Kidney capillary endothelial cell (primary cell): ENCODE measurements at places on chromosomes 1 and 21.

GRCh38 chr1:216721863-216722262 is 1.4 kb downstream of the ESRRG start:
- DNase-seq = no peak

- peak; percentile 50 for DNase-seq
Observed at GRCh38 chr1:108643492-108644335, 17.2 kb downstream of the HENMT1 start.

GRCh38 chr1:11880911-11881748 is 22.4 kb upstream of the NPPB start:
- no peak for DNase-seq

GRCh38 chr21:26973226-26973625 is 6.3 kb upstream of the ADAMTS5 start:
- DNase-seq = no peak

GRCh38 chr1:229907884-229908638 is 159.0 kb upstream of the GALNT2 start:
- DNase-seq = no peak

GRCh38 chr1:222182641-222183040 is 365.3 kb downstream of the HHIPL2 start:
- no peak for DNase-seq

DNA sequence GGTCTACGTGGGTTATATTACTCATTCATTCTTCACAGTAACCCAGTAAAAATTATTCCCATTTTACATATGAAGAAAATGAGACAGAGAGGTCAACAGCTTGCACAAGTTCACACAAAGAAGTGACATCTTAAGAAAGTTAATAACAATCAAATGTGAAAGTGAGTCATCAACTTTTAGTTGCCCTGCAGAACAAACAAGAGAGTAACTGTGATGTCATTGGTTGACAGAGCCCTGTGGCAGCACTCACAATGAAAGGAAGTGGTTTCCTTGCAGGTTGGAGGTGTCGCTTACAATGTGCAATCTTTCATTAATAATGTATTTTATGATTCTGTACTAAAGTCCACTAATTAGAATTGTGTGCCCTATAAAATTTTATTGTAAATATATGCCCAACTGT is 369.6 kb downstream of the RYR2 start:
- DNase-seq = peak; percentile 1

DNA sequence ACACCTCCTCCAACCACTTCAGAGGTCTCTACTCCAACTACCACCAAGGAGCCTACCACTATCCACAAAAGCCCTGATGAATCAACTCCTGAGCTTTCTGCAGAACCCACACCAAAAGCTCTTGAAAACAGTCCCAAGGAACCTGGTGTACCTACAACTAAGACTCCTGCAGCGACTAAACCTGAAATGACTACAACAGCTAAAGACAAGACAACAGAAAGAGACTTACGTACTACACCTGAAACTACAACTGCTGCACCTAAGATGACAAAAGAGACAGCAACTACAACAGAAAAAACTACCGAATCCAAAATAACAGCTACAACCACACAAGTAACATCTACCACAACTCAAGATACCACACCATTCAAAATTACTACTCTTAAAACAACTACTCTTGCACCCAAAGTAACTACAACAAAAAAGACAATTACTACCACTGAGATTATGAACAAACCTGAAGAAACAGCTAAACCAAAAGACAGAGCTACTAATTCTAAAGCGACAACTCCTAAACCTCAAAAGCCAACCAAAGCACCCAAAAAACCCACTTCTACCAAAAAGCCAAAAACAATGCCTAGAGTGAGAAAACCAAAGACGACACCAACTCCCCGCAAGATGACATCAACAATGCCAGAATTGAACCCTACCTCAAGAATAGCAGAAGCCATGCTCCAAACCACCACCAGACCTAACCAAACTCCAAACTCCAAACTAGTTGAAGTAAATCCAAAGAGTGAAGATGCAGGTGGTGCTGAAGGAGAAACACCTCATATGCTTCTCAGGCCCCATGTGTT is 66.6 kb downstream of the TPR start:
- no peak for DNase-seq

DNA sequence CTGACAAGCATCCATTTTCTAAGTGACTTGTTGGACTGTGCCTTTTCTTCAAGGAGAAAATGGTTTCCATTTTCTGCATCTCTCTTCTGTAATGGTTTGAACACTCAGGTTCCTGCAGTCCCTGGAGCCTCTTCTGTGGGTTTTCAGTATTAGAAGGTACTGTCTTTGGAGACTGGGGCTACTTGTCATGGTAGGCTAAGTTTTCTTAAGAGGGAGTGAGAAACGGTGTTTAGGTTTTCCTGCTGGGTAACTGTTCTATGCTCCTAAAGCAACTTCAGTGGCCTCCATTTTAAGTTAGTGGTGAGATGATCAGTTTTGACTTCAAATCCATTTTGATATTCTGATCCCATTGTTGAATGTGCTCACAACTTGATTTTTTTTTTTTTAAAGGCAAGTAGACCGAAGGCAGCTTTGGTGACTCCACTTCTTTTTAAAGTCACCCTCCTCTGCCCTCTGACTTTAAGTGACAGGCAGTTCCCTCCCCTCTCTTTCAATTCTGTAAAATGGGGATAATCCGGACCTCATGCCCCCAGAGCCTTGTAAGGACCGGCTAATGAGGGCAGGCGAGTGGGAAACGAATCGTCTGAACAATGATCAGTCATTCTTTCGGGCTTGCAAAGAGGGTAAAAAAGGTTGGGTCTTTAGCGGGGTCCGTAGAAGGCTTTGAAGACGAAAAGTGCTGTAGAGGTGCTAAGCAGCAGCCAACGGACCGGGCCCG is 1.0 kb upstream of the ARID1A start:
- DNase-seq = no peak

- DNase-seq = peak; percentile 61
Observed at GRCh38 chr1:66439031-66439740, 94.8 kb upstream of the SGIP1 start.

DNA sequence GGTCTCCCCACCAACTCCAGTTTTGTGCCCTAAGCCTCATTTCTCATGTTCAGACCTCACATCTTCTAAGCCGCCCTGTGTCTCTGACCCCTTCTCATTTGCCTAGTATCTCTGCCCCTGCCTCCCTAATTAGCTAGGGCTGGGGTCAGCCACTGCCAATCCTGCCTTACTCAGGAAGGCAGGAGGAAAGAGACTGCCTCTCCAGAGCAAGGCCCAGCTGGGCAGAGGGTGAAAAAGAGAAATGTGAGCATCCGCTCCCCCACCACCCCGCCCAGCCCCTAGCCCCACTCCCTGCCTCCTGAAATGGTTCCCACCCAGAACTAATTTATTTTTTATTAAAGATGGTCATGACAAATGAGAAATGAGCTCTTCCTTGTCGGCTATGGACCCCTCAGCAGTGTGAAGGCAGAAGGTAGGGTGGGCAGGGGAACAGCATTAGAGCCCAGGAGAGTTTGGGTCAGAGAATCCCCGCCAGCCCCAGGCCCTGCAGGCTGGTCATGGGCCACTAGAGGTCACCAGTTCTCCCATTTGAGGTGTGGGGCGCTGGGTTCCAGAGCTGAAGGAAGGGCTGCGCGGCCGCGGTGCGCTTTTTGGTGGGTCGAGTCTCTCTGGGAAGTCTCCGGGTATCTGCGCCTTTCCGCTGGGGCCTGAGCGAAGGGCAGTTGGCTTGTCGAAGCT is 11.5 kb downstream of the ADAMTSL4 start:
- peak; percentile 81 for DNase-seq

- no peak for DNase-seq
Observed at GRCh38 chr1:52195161-52195560, 53.3 kb downstream of the ZFYVE9 start.

- no peak for DNase-seq
Observed at GRCh38 chr1:56451491-56451890, 127.9 kb downstream of the PLPP3 start.

DNA sequence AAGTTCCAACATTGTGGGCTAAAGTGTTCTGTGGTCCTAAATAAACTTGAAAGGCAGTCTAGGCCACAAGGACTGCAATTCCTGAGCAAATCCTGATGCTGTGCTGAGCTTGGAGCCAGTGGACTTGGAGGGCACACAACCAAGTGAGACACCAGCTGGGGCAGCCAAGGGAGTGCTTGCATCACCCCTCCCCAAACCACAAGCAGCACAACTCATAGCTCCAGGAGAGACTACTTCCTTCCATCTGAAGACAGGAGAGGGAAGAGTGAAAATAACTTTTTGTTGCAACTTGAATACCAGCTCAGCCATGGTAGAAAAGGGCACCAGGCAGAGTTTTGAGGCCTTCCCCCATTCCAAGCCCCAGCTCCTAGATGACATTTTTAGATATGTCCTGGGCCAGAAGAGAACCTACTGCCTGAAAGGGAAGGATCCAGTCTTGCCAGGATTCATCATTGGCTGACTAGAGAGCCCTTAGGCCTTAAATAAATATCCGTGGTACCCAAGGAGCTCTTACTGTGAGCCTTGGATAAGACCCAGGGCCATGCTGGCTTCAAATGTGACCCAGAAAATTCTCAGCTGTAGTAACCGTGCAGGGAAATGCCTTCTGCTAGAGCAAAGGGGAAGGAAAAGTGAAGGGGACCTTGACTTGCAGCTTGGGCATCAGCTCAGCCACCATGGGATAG is 35.4 kb upstream of the LRRC8B start:
- DNase-seq = no peak

DNA sequence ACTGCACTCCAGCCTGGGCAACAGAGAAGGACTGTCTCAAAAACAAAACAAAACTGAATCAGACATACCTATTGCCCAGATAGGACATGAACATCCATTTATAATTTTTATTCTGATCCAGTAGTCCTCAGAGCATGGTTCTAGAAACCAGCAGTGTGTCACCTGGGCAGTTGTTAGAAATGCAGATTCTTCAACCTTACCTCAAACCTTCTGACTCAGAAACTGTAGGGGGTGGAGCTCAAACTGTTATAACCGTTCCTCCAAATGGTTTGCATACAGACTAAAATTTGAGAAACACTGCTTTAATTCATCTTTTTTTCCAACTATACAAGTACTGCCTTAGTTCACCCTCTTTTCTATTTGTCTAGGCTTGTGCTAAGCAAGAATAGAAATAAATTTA is 6.0 kb downstream of the NASP start:
- DNase-seq = no peak
